Stimulated activated CD8-positive, alpha-beta memory T cell treated with anti-CD3 and anti-CD28 coated beads, Interleukin-15, amount 100 ng/mL, for 4 hours (primary cell): ENCODE measurements at places on chromosomes 7 and 10.

GRCh38 chr10:34746094-34746493 lies 69.0 kb downstream of the PARD3 start:
- no peak for DNase-seq

GRCh38 chr7:137443616-137444015 lies 100.1 kb upstream of the PTN start:
- DNase-seq, result no peak

- no peak for DNase-seq
Observed at GRCh38 chr7:22783421-22783820, 39.2 kb downstream of the TOMM7 start.

- no peak for DNase-seq
Observed at GRCh38 chr7:91435381-91436059, 171.3 kb downstream of the FZD1 start.

GRCh38 chr7:134500406-134500805 lies 27.0 kb upstream of the AKR1B10 start:
- no peak for DNase-seq

DNA sequence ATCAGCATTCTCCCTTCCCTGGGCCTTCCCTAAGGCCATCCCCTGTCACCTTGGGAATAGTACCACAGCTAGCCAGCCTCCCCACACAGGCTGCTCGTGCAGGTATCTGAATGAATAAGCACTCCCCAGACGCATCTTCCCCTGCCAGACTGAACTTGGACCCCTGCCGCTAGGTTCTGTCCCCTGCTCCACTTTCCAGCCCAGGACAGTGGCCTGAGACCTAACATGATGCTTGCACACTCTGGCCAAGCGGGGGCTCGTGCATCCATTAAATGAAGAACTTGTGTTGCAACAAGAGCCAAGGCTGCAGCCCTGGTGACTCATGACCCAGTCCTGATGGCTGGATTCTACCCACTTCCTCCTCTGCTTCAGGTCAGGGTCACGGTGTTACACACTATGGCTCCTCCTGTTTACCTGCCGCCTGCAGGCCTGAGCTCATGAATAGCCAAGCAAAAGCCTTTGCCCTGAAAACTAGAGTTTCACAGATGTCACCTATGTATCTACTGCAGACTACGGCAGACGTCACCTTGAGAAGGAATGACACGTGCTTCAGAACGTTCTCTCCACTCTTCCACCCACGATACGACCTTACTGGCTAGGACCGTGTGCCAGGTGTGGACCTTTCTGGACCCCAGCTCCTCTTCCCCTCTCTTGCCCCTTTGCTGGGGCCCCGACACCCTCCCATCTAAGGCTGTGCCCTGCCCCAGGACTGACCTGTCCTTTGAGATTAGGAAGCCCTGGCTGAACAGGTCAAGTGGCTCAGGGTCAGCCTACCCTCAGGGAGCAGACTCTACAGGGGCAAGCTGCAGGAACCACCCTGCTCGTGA lies 6.5 kb downstream of the ASB13 start:
- DNase-seq, result no peak

- no peak for DNase-seq
Observed at GRCh38 chr10:34710391-34710751, 104.7 kb downstream of the PARD3 start.

- DNase-seq, result no peak
Observed at GRCh38 chr7:3630081-3630480, 329.0 kb downstream of the SDK1 start.
